ENCODE measurements at places on chromosomes 3 and 15. TPM values are rescaled to one million over a fixed set of nuclear protein-coding genes. Genes with fewer than 3 reads are reported as not detected.

The CCR1 gene
- 0.03 TPM for total RNA-seq

The CELF6 gene
- not detected for total RNA-seq

The DOCK3 gene
- 0.21 TPM for total RNA-seq

The RETNLB gene
- total RNA-seq: not detected

The MAP2K5 gene
- total RNA-seq: 6.7 TPM

The KLHL18 gene
- 34.8 TPM for total RNA-seq

The GOLGA6L4 gene
- total RNA-seq: 0.83 TPM

The MYO5C gene
- 1.5 TPM for total RNA-seq

The SKOR1 gene
- 1.1 TPM for total RNA-seq

The EXD1 gene
- not detected for total RNA-seq

The XIRP1 gene
- total RNA-seq: not detected

The CELSR3 gene
- total RNA-seq: 7.3 TPM

The INKA1 gene
- 1.7 TPM for total RNA-seq

The CIDEC gene
- total RNA-seq: 0.38 TPM

The LARP6 gene
- total RNA-seq: 163 TPM

The LTF gene
- 0.04 TPM for total RNA-seq

The TERB2 gene
- total RNA-seq: not detected

The LDHAL6B gene
- total RNA-seq: not detected

The TRANK1 gene
- total RNA-seq: 1.9 TPM

The IQCF5 gene
- not detected for total RNA-seq

The SPTSSB gene
- not detected for total RNA-seq

The PLA2G4E gene
- not detected for total RNA-seq

The PLA2G4B gene
- total RNA-seq: 4.4 TPM

The RPL39L gene
- 58.9 TPM for total RNA-seq

The WDR49 gene
- total RNA-seq: not detected

The NR1I2 gene
- total RNA-seq: not detected

The TYRO3 gene
- total RNA-seq: 10.8 TPM

The TMEM40 gene
- total RNA-seq: not detected

The SLITRK3 gene
- total RNA-seq: 0.11 TPM

The SEMA5B gene
- not detected for total RNA-seq

The BCHE gene
- total RNA-seq: 2.9 TPM

The ANKRD34C gene
- total RNA-seq: not detected

The CXCR6 gene
- not detected for total RNA-seq

The RNF13 gene
- total RNA-seq: 19.5 TPM

The GJD2 gene
- not detected for total RNA-seq

The CCNB2 gene
- total RNA-seq: 61.1 TPM

The NR2E3 gene
- total RNA-seq: 0.19 TPM
